ENCODE measurements at places on chromosomes 5 and 9. TPM values are rescaled to one million over a fixed set of nuclear protein-coding genes. Genes with fewer than 3 reads are reported as not detected.

DNA sequence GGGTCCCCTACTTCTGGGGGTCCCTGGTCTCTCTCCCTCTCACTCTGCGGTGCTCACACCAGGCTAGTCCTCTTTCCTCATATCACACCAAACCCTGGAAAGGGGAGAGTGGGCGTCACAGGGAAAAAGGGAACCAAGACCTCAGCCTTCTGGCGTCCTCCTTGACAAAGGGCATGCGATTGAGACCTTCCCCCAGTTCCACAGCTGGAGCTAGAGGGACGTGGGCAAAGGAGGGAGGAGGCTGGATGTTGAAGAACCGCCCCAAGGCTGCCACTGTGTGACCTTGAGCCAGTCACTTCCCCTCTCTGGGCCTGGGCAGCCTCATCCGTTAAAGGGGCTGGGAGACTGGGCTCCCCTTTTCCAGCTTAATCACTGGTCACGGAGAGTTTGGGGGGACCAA lies 18.5 kb upstream of the TOR2A start:
- DNase-seq, result no peak

DNA sequence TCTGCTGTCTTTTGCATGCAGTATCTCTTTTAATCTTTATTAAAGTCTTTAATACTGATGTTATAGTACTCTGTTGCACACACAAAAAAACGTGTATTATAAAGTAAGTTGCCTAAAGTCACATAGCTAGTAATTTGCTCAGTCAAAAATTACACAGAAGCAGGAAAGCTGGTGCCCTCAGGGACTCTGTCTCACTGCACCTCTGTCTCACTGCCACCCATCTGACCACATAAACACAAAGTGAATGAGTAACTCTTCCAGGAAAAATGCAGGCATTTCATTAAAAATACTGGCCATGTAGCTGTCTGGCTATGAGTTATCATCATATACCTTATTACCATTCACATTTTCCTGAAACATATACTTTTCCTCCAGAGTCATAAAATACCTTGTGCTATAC lies 591.7 kb downstream of the CSNK1G3 start:
- no peak for DNase-seq

- DNase-seq, result no peak
Measured at GRCh38 chr9:4393806-4394523, 94.1 kb upstream of the GLIS3 start.

GRCh38 chr5:109853377-109853776 lies 163.7 kb downstream of the MAN2A1 start:
- no peak for DNase-seq

DNA sequence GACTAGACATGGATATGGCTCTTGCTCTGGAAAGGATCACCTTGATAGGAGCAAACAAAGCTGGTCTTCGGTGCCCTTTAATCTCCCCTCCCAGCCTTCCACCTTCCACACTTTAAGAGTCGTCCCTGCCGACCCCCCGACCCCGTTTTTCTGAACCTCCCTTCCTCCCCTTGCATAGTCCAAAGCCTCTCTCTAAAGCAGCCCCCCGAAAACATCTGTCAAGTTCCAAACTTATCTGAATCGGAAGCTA lies 423 bp upstream of the NUP214 start:
- no peak for DNase-seq

GRCh38 chr9:28363151-28363562 lies 789.9 kb upstream of the C9orf72 start:
- DNase-seq, result no peak

- DNase-seq, result peak; percentile 85
Measured at GRCh38 chr9:129884220-129885017, 49.2 kb downstream of the USP20 start.

DNA sequence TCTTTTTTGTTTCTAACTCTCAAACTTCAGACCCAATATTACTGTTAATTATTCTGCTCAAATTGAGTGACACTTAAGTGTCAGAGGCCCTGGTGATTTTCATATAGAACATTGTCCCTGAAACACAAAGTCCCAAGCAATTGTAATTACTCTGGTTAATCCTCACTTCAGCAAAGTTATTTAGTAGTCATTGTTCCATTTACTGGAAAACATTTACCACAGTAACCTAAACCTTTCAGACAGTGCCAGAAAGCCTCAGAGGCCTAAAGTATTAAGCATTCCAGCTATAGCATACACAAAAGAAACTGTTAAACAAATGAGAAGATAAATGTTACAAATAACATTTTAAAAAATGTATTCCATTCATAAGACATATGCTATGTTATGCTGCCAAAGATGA lies 237.2 kb upstream of the CDH6 start:
- DNase-seq, result no peak

DNA sequence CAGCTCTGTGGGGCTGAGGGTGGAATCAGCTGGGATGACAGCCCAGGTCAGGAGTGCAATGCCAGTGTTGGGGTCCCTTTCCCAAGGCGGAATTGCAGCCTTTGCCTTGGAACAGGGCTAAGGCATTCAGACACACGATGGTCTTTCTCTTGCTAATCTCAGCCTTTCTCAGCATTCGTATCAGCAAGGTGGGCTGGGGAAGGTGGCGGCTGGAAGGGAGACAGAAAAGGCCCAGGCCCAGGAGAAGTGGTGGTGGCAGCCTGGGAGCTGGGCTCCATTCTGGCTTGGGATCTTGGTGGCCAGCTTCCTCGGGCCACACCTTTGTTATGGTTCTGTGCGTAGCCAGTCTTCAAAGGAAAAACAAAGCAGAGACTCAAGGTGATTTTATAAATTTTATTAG lies 1.1 kb upstream of the ARHGEF28 start:
- DNase-seq, result no peak

DNA sequence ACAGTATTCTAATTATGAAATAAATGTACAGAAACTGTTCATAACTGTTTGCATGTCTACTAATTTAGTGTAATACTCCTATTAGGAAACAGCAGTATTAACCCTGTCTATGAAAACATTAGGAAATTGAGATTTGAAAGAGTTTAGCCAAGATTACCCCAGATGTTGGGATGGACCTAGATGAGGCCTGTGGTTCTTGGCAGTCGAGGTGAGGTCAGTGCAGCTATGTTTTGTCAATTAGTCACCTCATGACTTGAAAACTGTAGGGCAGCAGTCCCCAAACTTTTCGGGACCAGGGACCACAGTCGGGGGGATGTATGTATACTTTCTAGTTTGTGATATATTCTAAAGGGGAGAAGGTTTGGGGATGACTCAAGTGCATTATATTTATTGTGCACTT lies 4.7 kb downstream of the LNPEP start:
- DNase-seq, result no peak

- no peak for DNase-seq
Measured at GRCh38 chr9:87029905-87030304, 82.6 kb upstream of the GAS1 start.

- no peak for DNase-seq
Measured at GRCh38 chr5:180648658-180649296, 623 bp downstream of the FLT4 start.

GRCh38 chr5:16531063-16531648 lies 65.6 kb upstream of the ZNF622 start:
- no peak for DNase-seq

- no peak for DNase-seq
Measured at GRCh38 chr5:118891252-118891651, 97.1 kb downstream of the DTWD2 start.

GRCh38 chr5:159990506-159990905 lies 18.4 kb upstream of the TTC1 start:
- DNase-seq, result peak; percentile 21

DNA sequence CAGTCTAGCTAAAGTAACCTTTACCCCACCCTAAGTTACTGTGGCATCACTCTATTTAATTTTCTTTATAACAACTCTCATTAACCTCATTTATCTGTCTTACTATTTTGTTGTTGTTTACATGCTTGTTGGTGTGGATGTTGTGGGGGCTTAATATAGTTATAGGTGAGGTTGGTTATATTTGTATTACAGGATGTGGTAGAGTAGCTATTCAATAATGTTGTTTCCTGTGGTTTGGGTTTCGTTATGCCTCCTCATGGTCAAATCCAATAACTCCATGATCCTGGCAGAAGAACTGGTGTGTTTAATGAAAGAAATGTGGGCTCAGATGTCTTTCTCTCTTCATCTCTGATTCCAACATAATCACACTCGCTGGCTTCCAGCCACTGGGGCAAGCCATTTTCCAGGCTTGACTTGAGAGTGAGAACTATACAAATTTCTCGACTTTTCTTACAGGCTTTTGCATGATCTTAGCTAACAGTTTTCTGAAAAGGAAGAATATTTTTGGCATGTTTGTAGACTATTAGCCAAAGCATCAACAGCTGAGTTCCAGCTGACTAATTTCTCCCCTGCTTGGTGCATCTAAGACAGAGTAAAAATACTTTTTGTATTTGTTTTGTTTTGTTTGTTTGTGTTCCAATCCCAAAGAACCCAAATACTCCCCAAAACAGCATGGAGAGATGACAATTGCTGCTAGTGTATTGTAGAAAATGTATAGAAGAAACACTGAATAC lies 303.7 kb upstream of the PAPPA start:
- no peak for DNase-seq

DNA sequence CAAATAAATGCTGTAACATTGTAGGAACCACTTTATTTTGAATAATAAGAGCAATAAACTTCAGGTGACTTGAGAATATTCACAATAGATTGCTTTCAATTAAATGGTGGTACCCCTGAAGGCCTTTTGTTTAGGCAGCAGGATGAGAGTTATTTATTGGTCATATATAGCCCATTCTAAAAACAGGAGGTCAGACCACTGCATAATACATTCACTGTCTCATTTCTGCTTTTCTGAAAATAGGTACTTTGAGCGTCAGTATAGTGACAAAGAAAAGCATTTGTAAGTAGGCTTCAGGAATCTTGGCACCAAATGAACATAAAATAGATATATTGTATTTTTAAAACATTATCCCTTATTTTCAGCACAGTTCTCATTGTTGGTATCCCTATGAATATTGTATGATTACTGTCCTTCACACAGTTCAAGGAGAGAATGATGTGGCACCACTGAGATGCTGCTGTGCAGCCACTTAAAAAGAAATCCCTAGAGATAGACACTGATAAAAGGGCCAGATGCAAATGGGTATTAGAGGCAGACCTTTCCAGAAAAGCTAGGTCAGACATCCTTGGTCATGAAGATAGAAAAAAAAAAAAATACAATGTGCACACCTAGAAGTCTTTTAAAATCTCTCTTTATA lies 381.8 kb upstream of the ST8SIA4 start:
- DNase-seq, result peak; percentile 47

GRCh38 chr5:74153255-74153790 lies 487.2 kb downstream of the ENC1 start:
- DNase-seq, result no peak

GRCh38 chr5:16544607-16545374 lies 72.0 kb downstream of the RETREG1 start:
- DNase-seq, result no peak

GRCh38 chr5:1834721-1835429 lies 33.7 kb downstream of the NDUFS6 start:
- DNase-seq, result no peak

GRCh38 chr5:3056866-3057265 lies 305.4 kb upstream of the IRX2 start:
- DNase-seq, result no peak

DNA sequence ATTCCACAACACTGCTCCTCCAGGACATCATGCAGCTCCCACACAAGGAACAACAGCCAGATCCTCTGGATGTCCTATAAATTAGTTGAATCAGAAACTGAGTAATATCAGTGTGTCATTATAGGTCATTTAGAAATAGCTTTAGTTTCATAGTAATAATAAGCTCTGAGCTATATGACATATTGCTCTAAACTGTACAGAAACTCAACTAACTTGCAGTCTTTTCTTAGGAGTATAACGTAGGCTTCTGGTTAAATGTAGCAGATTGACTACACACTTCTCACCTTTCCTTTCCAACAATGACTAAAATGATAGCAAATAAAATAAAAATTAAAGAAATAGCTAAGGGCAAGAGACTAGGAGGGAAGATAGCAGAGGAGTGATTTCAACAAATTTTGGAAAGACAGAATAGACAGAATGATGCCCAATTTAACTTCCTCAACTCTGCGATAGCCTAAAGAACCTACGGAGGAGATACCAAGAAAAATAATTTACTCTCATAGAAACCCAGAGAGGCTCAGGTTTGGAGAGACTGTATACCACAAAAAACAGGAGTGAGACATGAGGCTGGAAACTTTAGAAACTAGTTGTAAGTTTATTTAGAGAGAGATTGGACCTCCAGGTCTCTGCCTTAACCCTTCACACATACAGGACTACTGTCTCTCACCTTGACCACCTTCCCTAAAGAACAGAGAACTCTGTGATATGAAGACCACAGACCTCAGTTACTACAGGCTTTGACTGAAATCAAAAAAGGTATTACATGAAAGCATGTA lies 193.7 kb downstream of the TSSK1B start:
- DNase-seq, result no peak

DNA sequence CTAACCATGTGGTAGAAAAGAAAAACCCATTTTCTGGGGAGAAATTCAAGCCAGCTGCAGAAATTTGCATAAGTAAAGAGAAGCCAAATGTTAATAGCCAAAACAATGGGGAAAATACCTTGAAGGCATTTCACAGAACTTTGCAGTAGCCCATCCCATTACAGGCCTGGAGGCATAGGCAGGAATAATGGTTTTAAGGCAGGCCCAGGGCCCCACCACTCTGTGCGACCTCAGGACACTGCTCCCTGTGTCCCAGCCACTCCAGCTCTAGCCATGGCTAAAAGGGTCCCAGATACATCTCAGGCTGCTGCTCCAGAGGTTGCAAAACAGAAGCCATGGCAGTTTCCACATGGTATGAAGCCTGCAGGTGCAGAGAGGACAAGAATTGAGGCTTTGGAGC lies 253.3 kb downstream of the CTNND2 start:
- no peak for DNase-seq

- no peak for DNase-seq
Measured at GRCh38 chr5:105803431-105803830, 1867.3 kb downstream of the EFNA5 start.

GRCh38 chr9:99286536-99286935 lies 64.5 kb downstream of the SEC61B start:
- no peak for DNase-seq

- no peak for DNase-seq
Measured at GRCh38 chr5:55021410-55021809, 2.6 kb upstream of the GZMK start.

GRCh38 chr5:31964007-31964360 lies 210.1 kb downstream of the GOLPH3 start:
- DNase-seq, result no peak

- no peak for DNase-seq
Measured at GRCh38 chr9:35464141-35465025, 25.5 kb upstream of the RUSC2 start.

GRCh38 chr9:120464176-120464886 lies 115.6 kb downstream of the CDK5RAP2 start:
- no peak for DNase-seq

CDX1 gene
- total RNA-seq, result not detected

IFNA13 gene
- total RNA-seq, result not detected

SLC6A3 gene
- not detected for total RNA-seq

TEX48 gene
- not detected for total RNA-seq

NDOR1 gene
- total RNA-seq, result 5.1 TPM

CDKN2A gene
- not detected for total RNA-seq

NR6A1 gene
- 7.8 TPM for total RNA-seq

SLC45A2 gene
- 618 TPM for total RNA-seq

PIP5KL1 gene
- not detected for total RNA-seq
